ENCODE measurements at places on chromosomes 2 and 18. TPM values are rescaled to one million over a fixed set of nuclear protein-coding genes. Genes with fewer than 3 reads are reported as not detected.

DNA sequence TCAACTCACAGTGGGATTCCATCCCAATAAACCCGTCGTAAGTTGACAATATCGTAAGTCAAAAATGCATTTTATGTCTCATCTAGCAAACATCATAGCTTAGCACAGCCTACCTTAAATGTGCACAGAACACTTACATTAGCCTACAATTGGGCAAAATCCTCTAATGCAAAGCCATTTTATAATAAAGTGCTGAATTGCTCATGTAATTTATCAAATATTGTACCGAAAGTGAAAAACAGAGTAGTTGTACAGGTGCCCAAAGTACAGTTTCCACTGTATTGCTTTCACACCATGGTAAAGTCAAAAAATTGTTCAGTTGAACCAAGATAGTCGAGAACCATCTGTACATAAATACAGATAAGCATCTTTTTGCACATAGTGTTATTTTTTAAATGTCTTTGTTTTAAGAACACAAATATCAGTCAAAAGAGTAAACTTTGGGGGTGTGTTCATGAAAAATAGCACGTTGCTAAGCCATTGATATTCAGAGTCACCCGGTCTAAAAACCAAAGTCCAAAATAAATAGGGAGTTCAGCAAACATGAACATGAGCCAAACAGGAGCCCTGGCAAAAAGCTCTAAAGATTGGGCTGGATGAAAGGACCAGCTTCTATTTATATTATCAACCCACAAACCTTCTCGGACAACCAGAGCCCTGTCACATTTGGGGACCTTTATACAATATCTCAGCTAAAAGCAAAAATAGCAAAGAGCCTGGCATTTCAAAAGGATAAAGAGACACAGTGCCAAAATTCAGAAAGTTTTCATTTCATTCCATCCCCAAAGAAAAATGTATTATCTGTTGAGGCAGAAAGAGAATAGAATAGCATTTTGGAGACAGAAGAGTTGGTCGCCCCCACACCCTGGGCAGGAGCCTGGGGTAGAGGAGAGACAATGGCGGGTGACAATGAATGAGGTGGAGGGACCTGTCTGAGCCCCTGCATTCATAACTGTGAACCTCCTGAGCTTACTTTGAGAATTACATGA lies 105.9 kb upstream of the SH3BP4 start:
- no peaks in the 10 kb centered on the region for H3K36me3 ChIP-seq
- H3K4me3 ChIP-seq, result no peak overlapping the region
- H3K27ac ChIP-seq, result no peak overlapping the region
- no peaks in the 10 kb centered on the region for H3K27me3 ChIP-seq

DNA sequence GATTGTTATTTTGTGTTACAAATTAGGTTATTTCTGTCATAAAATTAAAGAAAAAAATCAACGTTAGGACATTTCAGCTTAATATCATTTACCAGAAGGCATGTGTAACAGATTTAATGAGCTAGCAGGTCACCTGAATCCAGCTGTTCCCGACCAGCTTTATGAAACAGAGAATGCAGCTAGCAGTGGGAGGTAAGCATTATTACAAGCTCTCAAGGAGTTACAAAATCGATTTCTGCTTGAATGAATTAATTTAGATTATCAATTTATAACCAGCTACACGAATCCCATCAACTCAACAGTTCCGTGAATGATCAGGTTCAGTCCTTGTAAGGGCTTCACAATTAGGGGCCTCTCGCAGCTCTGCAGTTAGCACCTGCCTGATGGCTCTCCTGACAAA lies 211.9 kb downstream of the PTGR3 start:
- no peak overlapping the region for H3K4me3 ChIP-seq
- H3K27me3 ChIP-seq, result no peaks in the 10 kb centered on the region
- no peak for DNase-seq
- H3K27ac ChIP-seq, result no peak overlapping the region

DNA sequence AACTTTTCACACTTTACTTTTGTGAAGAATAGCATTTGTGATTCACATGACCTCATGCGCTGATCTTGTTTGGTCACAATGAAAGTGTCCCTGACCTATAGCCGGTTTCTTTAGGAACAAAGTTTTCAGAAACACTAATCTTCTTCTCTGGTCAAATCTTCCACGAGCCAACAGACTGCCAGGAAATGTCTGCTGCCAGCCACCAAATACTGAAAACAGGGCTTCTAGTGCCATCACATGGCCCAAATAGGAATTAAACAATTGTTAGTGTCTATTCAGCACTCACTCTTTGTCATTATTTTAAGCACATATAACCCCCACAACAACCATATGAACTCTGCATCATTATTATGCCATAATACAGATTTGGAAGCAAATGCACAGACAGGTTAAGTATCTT lies 286.5 kb upstream of the SYT4 start:
- no peak for DNase-seq
- H3K36me3 ChIP-seq, result no peaks in the 10 kb centered on the region
- no peaks in the 10 kb centered on the region for H3K27me3 ChIP-seq
- H3K4me1 ChIP-seq, result no peaks in the 10 kb centered on the region
- no peak overlapping the region for H3K27ac ChIP-seq
- H3K4me3 ChIP-seq, result no peak overlapping the region

GRCh38 chr2:102735416-102736109 lies 26.3 kb upstream of the TMEM182 start:
- no peaks in the 10 kb centered on the region for H3K27me3 ChIP-seq

Gene RAMP1
- total RNA-seq, result 10.0 TPM

- no peaks in the 10 kb centered on the region for H3K36me3 ChIP-seq
- no peak for DNase-seq
- H3K27ac ChIP-seq, result no peak overlapping the region
- no peaks in the 10 kb centered on the region for H3K27me3 ChIP-seq
- no peak overlapping the region for H3K4me3 ChIP-seq
These were observed 9.2 kb downstream of the AAK1 start for GRCh38 chr2:69634196-69634821.

DNA sequence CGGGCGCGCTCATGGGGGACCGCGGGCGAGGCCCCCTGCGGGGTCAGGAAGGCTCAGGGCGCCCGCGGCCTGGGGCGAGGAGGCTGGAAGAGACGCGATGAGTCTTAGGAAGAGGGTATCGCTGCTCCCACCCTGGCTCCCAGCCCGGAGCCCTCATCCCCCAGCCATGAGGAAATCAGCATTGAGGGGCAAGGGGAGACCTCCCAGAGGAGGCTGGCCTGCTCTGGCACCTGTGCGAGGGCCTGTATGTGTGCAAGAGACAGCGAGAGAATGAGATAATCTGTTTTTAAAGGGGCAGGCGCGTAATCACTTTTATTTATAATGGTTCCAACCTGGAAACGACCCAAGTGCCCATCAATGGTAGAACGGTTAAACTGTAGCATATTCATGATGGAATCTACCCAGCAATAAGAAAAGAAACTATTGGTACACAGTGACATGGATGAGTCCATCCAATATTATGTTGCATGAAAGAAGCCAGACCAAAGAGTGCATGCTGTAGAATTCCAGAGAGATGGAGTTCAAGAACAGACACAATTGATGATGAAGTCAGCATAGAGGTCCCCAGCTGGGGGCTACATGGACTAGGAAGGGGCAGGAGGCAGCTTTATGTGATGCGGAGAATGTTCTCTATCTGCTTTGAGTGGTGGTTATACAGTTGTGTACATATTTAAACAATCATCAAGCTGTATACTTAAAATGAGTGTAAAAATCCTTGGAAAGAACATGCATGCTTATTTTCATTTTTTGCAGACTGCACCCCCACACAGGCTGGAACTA lies 14.4 kb downstream of the FBXO41 start:
- DNase-seq, result no peak
- no peaks in the 10 kb centered on the region for H3K36me3 ChIP-seq
- peaks cover 15% of the 10 kb centered on the region for H3K4me1 ChIP-seq
- peaks cover 27% of the 10 kb centered on the region for H3K27me3 ChIP-seq
- H3K4me3 ChIP-seq, result peak overlapping the region; percentile 49

GRCh38 chr2:198327526-198327925 lies 523.1 kb downstream of the PLCL1 start:
- no peaks in the 10 kb centered on the region for H3K4me1 ChIP-seq
- no peak overlapping the region for H3K4me3 ChIP-seq
- DNase-seq, result no peak
- no peak overlapping the region for H3K27ac ChIP-seq

DNA sequence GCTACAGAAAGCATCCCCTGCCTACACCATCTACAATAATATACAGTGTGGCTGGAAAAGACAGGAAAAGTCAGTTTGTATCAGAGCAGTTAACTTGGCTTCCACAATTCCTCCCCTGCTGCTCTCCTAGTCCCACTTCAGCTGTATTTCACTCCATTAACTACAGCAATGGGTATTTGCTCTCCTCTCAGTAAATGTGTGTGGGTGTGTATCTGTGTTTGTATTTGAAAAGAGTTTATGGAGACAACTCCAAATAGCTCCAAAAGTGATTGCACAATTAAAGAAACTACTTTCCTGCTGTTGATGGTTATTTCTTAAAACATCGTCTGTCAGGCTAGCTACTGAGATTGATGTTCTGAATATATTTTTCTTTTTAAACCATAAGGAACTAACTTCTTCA lies 333.7 kb upstream of the FIGN start:
- H3K27ac ChIP-seq, result no peak overlapping the region
- no peaks in the 10 kb centered on the region for H3K27me3 ChIP-seq
- no peak overlapping the region for H3K4me3 ChIP-seq
- no peak for DNase-seq
- H3K4me1 ChIP-seq, result no peaks in the 10 kb centered on the region

DNA sequence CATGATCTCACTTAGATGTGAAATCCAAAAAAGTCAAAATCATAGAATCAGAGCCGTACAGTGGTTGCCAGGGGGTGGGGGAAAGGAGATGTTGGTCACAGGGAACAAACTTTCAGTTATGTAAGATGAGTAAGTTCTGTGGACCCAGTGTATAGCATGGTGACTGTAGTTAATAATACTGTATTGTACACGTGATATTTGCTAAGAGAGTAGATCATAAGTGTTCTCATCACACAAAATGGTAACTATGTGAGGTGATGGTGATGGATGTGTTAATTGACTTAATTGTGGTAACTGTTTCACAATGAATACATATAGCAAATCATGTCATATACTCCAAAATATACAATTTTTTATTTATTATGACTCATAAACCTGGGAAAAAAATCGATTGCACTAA lies 202.1 kb upstream of the SMAD7 start:
- no peaks in the 10 kb centered on the region for H3K27me3 ChIP-seq
- H3K4me1 ChIP-seq, result peaks cover 2% of the 10 kb centered on the region
- no peak for DNase-seq
- no peaks in the 10 kb centered on the region for H3K36me3 ChIP-seq
- no peak overlapping the region for H3K27ac ChIP-seq
- H3K4me3 ChIP-seq, result no peak overlapping the region

Gene LDLRAD4
- 31.6 TPM for total RNA-seq

Gene NYAP2
- not detected for total RNA-seq

Gene LOXHD1
- total RNA-seq, result 0.18 TPM

- no peaks in the 10 kb centered on the region for H3K36me3 ChIP-seq
- no peaks in the 10 kb centered on the region for H3K4me1 ChIP-seq
- no peak for DNase-seq
- no peak overlapping the region for H3K4me3 ChIP-seq
- no peak overlapping the region for H3K27ac ChIP-seq
These were observed 493.1 kb downstream of the CPS1 start for GRCh38 chr2:211049321-211050018.

Gene NTSR2
- total RNA-seq, result not detected

DNA sequence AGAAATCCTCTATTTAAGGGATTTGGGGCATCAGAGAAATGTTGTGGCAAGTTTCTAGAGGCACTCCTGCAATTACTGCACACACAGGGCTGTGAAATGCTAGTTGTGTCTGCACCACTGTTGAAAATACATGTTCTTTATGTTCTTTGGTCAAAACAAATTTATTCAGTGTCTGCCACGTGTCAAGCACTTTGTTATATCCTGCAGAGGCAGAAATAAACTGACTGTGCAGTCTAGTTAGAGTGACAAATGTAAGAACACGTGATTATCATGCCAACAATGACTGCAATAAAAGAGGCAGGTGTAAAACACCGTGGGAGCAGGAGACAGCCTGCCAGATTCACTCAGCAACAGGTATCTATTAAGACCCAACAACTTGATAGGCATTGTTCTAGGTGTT lies 423.3 kb downstream of the LRP1B start:
- H3K4me1 ChIP-seq, result no peaks in the 10 kb centered on the region
- no peak overlapping the region for H3K4me3 ChIP-seq
- no peak overlapping the region for H3K27ac ChIP-seq
- no peaks in the 10 kb centered on the region for H3K36me3 ChIP-seq

Gene TMEM37
- 10.0 TPM for total RNA-seq

Gene PTPN4
- total RNA-seq, result 14.0 TPM

DNA sequence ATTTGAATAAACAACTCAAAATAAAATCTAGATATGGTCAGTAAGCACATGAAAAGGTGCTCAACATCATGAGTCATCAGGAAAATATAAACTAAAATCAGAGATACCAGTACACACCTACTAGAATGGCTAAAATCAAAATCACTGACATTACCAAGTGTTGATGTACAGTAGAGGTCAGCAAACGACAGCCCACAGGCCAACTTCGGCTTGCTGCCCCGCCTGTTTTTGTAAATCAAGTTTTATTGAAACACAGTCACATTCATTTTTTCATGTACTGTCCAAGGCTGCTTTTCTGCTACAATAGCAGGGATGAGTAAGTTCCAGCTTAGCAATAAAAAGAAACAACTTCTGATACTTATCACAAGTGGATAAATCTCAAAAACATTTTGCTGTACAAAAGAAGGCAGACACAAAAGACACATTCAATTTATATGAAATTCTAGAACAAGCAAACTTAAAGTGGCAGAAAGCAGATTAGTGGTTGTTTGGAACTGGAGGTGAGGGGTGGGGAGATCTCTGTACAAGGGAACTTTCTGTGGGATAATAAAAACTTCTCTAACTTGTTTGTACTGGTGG lies 32.1 kb downstream of the TRAK2 start:
- no peaks in the 10 kb centered on the region for H3K27me3 ChIP-seq
- no peak overlapping the region for H3K4me3 ChIP-seq
- peak overlapping the region; percentile 35 for H3K27ac ChIP-seq
- no peak for DNase-seq

GRCh38 chr18:41936471-41937134 lies 18.4 kb upstream of the PIK3C3 start:
- no peaks in the 10 kb centered on the region for H3K4me1 ChIP-seq
- H3K4me3 ChIP-seq, result no peak overlapping the region
- no peaks in the 10 kb centered on the region for H3K27me3 ChIP-seq

Gene ASXL3
- 0.11 TPM for total RNA-seq

Data from suprapubic skin (tissue), 4 donors.